ENCODE measurements at places on chromosomes 7 and 10. TPM values are rescaled to one million over a fixed set of nuclear protein-coding genes. Genes with fewer than 3 reads are reported as not detected.
A peak's percentile ranks its signal among the peaks of the same experiment; 100 is the strongest.

DNA sequence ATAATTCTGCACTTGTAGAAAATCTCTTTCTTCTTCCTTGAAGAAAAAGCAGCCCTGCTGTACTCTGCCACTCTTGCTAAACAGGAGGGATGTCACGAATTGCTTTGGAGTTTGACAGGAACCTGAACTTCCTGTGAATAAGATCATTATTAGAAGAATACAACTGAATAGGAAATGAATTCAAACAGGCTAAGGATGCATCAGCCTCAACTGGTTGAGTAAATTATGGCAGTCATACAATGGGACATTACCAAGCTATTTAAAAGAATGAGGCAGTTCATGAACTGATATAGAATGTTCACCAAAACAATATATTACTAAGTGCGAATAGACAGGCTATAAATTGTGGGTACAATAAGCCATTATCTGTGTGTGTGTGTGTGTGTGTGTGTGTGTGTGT is 97.1 kb upstream of the DOCK1 start:
- H3K27ac ChIP-seq, result no peak overlapping the region
- H3K4me3 ChIP-seq, result no peak overlapping the region
- H3K27me3 ChIP-seq, result no peaks in the 10 kb centered on the region
- H3K36me3 ChIP-seq, result no peaks in the 10 kb centered on the region

DNA sequence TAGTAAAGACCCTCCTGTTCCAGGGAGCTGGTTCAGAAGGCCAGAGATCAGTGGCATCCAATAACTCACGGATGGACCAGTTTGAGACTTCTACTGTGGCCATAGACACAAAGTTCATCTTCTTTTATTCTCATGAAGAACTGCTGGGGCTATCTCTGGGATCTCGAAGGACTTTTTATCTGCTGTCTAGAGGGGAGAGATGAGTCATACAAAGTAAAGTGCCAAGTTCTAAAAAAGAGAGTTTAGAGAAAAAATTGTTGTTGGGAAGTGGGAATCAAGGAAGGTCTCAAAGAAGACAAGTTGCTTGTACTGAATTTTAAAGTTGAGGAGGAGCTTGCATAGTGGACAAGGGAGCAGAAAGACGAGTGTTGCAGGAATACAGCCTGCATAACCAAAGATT is 8.0 kb upstream of the FAM221A start:
- no peaks in the 10 kb centered on the region for H3K36me3 ChIP-seq
- no peak overlapping the region for H3K27ac ChIP-seq
- no peak for DNase-seq
- no peak overlapping the region for H3K4me3 ChIP-seq
- H3K4me1 ChIP-seq, result no peaks in the 10 kb centered on the region
- H3K27me3 ChIP-seq, result no peaks in the 10 kb centered on the region

GRCh38 chr10:98492763-98493162 is 46.0 kb upstream of the HPS1 start:
- DNase-seq, result no peak
- H3K36me3 ChIP-seq, result no peaks in the 10 kb centered on the region
- peaks cover 5% of the 10 kb centered on the region for H3K27me3 ChIP-seq
- H3K4me3 ChIP-seq, result no peak overlapping the region

- no peak for DNase-seq
- peaks cover 13% of the 10 kb centered on the region for H3K4me1 ChIP-seq
- no peaks in the 10 kb centered on the region for H3K27me3 ChIP-seq
- H3K27ac ChIP-seq, result no peak overlapping the region
Observed at GRCh38 chr10:78305311-78305710, 271.6 kb downstream of the RPS24 start.

DNA sequence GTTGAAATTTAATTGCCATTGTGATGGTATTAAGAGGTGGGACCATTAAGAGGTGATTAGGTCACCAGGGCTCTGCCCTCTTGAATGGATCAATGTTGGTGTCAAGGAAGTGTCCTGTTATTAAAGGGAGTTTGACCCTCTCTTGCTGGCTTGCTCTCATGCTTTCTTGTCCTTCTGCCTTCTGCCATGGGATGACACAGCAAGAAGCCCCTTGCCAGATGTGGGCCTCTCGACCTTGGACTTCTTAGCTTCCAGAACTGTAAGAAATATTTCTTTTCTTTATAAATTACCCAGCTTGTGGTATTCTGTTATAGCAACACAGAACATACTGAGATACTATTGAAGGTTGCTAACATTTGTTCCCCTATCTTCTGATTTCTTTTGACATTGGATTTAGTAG is 157.0 kb downstream of the MDFIC start:
- H3K36me3 ChIP-seq, result no peaks in the 10 kb centered on the region
- no peak overlapping the region for H3K27ac ChIP-seq
- no peaks in the 10 kb centered on the region for H3K4me1 ChIP-seq
- H3K4me3 ChIP-seq, result no peak overlapping the region
- H3K27me3 ChIP-seq, result no peaks in the 10 kb centered on the region

DNA sequence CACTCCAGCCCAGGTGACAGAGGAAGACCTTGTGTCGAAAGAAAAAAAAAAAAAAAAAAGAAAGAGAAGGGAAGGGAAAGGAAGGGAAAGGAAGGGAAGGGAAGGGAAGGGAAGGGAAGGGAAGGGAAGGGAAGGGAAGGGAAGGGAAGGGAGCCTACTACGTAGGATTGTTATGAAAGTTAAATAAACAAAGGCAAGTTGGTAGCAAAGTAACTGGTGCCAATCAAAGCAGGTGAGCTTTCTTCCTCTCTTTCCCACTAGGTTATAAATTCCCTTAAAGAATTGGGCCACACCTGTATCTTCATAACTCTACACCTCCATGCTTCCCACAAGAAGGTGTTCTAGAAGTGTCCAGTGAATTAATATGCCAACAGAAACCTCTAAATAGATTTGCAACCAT is 96.3 kb upstream of the AFAP1L2 start:
- H3K4me1 ChIP-seq, result peaks cover 76% of the 10 kb centered on the region
- H3K27ac ChIP-seq, result peak overlapping the region; percentile 96
- H3K4me3 ChIP-seq, result no peak overlapping the region
- no peaks in the 10 kb centered on the region for H3K36me3 ChIP-seq
- H3K27me3 ChIP-seq, result no peaks in the 10 kb centered on the region

DNA sequence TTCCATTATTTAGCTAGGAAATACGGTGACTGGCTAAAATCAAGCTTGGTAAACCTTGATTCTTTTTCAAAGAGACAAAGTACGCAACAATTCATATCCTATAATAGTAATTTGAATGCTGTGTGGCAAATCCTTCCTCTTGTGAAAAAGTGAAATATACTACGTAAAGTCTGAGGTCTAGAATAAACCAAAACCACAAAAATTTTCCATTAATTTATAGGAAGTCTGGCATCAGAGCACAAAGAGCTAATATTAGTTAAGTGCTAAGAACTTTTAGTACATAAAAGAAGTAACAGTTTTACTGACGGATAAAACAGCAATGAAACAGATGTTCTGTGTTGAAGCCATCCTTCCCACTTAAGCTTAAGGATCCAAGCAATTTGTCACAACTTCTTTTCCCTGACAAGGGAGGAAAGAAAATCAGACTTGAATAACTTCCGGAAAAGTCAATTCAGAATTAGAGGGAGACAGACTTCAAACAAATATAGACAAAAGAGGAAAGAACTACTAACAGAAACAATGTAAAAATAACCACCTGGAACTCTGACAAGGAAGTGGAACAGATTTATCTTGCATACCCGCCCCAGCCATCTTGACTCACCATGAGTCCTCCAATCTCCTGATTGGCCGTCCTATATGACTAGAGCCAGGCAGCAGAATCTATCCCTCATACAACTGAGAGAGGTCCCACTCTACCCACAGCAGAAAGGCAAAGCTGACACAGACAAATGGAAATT is 34.6 kb downstream of the RHEB start:
- H3K27ac ChIP-seq, result no peak overlapping the region
- no peak overlapping the region for H3K4me3 ChIP-seq
- no peaks in the 10 kb centered on the region for H3K27me3 ChIP-seq
- DNase-seq, result peak; percentile 27
- peaks cover 13% of the 10 kb centered on the region for H3K4me1 ChIP-seq

DNA sequence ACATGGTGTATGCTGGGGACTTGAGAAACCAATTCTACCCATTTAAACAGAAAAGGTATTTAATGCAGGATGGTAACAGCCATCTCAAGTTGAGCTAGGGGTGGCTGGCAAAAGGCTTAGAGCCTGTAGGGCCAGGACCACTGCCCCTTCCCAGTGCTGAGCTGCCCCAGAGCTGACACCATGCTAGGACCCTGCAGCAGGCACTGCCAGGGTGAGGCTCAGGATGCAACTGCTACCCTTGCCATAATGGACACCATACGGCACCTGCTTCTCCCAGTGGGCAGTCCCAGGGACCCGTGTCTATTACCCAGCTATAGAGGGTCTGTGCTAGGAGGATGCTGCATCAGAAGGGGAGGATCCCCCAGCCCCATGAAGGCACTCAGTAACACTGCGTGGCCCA is 160.7 kb upstream of the ADCY1 start:
- no peak overlapping the region for H3K4me3 ChIP-seq
- no peak for DNase-seq
- no peak overlapping the region for H3K27ac ChIP-seq

DNA sequence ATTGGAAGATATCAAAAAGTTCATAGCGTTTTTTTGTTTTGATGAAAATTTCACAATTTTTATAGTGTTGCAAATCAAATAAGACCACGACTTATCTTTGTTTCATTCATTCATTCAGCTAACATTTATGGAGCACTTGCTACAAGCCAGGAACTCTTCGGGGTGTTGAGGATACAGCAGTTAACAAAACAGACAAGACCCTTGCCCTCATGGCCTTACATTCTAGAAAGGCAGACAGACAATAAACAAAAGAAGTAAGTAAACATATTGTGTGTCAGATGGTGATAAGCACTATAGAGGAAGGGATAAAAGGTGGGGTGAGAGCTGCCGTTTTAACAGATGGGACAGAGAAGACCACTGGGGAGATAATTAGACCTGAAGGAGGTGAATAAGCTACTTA is 41.6 kb upstream of the GSAP start:
- DNase-seq, result no peak
- no peaks in the 10 kb centered on the region for H3K4me1 ChIP-seq
- H3K27me3 ChIP-seq, result no peaks in the 10 kb centered on the region

DNA sequence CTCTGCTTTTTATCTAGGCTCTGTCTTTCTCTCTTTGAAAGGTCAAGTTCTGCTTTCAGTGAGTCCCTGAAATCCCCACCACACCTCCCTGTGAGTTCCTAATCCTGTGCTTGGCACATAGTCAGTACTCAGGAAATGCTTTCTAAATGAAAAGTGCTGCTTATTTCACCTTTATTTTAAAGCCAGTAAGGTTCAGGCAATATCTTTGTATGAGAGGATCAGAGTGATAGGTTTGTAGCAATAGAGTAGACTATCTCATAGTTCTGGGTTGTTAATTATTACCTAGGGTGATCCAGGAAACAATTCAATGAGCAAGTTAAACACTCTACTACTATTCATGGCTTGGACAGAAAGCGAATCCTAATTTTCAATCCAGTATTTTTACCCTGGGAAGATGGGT is 7.4 kb upstream of the LAMB1 start:
- H3K36me3 ChIP-seq, result no peaks in the 10 kb centered on the region
- peaks cover 7% of the 10 kb centered on the region for H3K27me3 ChIP-seq

DNA sequence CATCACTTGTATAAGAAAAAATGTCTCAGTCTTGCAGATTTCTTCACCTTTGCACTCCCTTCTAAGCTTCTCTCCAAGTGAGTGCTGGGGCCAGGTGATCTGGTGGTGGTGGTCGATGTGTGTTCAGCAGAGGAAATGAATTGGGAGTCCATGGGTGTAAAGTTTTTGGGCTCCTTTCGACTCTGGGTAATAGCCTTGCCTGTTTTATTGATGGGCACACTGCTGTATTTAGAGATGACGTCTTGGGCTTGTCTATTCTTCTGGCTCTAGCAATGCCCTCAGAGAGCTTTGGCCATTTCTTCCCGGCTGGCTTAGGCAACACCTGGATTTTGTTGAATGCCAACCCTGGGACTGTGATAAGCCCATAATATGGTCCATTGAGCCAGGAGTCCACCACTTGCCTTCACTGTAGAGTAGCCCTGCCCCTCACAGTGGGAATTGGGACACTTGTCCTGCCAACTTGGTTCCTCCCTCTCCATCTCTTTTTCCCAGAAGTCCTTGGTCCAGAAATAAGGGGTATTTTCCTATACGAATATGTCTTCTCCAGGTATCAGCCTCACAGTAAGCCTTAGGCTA is 11.7 kb downstream of the PNLIP start:
- no peak for DNase-seq
- no peaks in the 10 kb centered on the region for H3K36me3 ChIP-seq
- H3K4me1 ChIP-seq, result no peaks in the 10 kb centered on the region

GRCh38 chr7:20152511-20152910 is 64.7 kb downstream of the MACC1 start:
- peaks cover 12% of the 10 kb centered on the region for H3K36me3 ChIP-seq
- no peak for DNase-seq
- H3K27ac ChIP-seq, result no peak overlapping the region
- no peak overlapping the region for H3K4me3 ChIP-seq
- no peaks in the 10 kb centered on the region for H3K27me3 ChIP-seq
- peaks cover 10% of the 10 kb centered on the region for H3K4me1 ChIP-seq

- no peaks in the 10 kb centered on the region for H3K4me1 ChIP-seq
- H3K27ac ChIP-seq, result no peak overlapping the region
- no peaks in the 10 kb centered on the region for H3K36me3 ChIP-seq
- H3K4me3 ChIP-seq, result no peak overlapping the region
- no peak for DNase-seq
- H3K27me3 ChIP-seq, result peaks cover 21% of the 10 kb centered on the region
Observed at GRCh38 chr7:127266047-127266446, 13.3 kb upstream of the GRM8 start.

- no peaks in the 10 kb centered on the region for H3K36me3 ChIP-seq
- no peaks in the 10 kb centered on the region for H3K4me1 ChIP-seq
- H3K27me3 ChIP-seq, result no peaks in the 10 kb centered on the region
- no peak for DNase-seq
- no peak overlapping the region for H3K27ac ChIP-seq
Observed at GRCh38 chr10:56905051-56905450, 544.0 kb upstream of the ZWINT start.

GRCh38 chr10:43304687-43305333 is 37.9 kb upstream of the RASGEF1A start:
- peaks cover 14% of the 10 kb centered on the region for H3K27me3 ChIP-seq
- peaks cover 7% of the 10 kb centered on the region for H3K4me1 ChIP-seq
- peak; percentile 49 for DNase-seq

DNA sequence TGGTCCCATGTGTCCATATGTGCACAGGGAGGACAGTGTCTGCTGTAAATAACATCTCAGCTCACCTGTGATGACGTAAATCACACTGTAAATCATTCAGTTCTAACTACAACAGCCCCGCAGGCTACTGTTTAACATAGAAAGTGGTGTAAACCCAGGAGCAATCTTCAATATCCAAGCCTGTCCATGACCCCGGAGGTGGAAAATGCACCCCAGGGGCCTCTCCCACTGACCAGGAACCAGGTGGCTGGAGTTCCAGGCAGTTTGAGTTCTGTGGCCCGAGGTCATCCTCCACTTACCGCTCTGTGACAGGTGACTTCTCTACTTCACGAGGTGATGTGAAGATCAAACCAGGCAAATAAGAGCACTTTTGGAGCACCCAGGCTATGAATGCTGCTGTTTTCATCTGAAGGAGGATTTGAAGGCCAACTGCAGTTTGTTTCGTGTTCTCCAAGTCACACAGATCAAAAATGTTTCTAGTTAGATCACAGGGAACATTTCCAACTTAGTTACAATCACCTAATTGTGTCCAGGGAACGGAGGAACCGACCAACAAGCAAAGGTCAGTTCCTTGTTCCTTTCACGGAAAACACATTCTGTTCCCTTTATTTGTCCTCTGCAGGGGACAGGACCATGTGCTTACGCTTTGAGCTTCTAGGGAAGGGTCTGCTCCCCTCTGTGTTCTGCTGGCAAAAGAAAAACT is 131.8 kb downstream of the WDR37 start:
- no peak overlapping the region for H3K27ac ChIP-seq
- no peaks in the 10 kb centered on the region for H3K27me3 ChIP-seq

The PCLO gene
- total RNA-seq, result 0.32 TPM

The OR2A7 gene
- 1.3 TPM for total RNA-seq

The CYP3A7 gene
- total RNA-seq, result not detected

The ADRB1 gene
- total RNA-seq, result not detected

The SORCS1 gene
- total RNA-seq, result not detected
